Stimulated activated CD4-positive, alpha-beta T cell treated with anti-CD3 and anti-CD28 coated beads, Interleukin-4, amount 100 ng/mL, for 4 hours (primary cell): ENCODE measurements at places on chromosomes 1 and 21.

DNA sequence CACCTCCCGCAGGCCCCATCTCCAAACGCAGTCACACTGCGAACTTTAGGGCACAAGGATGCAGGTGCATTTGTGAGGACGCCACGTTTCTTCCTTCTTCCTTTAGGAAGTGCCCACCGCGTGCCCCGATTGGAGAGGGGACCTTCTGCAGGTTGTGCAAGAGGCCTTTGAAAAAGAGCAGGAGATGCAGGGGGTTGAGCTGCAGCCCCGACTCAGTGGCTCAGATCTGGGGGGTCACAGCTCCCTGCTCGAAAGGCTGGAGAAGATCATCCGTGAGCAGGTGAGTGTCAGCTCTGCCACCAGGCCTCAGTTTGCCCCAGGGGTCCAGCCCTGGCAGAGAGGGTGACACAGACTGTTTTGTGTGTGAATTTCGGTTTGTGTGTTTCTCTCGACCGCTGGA, 31.2 kb upstream of the DIP2A start:
- no peak for DNase-seq

DNA sequence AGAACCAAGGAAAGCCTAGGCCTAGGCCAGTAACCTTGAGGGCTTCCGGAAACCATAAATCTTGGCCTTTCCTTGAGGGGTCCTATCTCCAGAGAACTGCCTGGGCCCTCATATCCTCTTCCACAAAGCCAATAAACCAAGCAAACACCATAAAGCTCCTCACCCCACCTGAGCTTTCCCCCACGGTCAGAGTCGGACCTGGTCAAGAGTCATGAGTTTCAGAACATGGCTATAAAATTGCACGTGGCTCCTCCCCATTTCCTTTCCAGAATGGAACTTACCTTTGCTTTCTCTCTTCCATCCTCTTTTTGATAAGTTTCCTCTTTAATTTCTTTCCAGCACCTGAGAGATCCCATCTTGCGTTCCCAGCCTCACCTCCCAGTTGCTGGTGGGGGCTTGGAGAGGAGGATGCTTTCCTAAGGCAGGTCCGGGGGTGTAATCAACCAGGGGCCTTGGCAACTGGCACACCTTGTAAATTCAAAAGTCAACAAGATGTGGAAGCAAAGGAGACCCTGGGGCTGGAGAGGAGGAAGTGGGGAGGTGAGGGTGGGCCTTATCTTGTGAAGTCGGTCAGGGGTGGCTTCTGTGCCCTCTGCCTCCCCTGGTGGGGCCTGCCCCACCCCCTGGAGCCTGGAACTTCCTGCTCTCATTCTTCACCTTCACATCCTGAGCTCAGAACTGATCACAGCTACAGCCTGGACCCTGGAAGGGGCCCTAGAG, 259.9 kb downstream of the FOXD2 start:
- DNase-seq, result no peak

DNA sequence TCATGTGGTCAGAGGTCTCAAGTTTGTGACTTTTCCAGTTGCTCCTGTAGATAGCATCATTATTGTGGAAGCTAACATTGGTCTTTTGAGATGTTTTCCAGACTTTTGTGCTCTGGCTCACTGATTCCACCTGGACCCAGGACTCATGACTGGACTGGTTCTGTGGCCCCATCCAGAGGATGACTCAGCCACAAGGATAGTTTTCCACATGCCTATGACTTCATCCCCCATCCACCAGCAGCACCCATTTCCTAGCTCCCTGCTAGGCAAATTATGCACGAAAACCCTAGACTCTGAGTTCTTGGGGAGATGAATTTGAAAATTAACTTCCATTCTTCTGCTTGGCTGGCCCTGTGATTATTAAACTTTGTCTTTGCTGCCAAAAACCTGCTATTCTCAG, 949.3 kb downstream of the MRPL39 start:
- no peak for DNase-seq

GRCh38 chr21:17352996-17353655, 159.7 kb upstream of the CXADR start:
- no peak for DNase-seq

DNA sequence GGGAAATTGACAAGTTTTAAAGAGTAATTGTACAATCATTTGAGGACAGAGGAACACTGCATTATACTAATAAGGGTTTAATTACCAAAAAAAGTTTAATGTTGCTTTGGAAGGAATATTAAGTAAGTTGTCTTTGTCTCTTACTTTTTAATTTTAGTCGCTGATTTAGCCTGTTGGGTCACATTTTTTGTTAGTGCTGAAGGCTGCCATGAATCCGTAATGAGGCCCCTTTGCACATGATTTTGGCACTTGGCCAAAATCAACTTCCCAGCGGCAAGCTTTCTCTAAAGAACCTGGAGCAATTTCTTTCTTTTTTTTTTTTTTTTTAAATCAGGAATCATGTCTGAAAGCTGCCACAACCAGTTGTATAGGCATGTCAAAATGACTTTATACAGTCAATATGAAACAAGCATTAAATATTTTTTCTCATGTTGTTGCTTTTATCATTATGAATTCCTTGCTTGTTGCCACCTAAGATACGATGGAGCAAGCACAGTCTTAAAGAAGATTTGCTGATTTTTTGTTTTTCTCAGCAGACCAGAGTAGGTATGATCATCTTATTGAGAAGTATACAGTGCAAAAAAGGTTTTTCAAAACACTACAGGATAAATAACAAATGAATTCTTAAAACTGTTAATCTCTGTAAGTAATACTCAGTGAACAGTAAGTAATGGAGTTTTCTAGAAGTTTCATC, 690.4 kb downstream of the USP25 start:
- DNase-seq, result no peak

DNA sequence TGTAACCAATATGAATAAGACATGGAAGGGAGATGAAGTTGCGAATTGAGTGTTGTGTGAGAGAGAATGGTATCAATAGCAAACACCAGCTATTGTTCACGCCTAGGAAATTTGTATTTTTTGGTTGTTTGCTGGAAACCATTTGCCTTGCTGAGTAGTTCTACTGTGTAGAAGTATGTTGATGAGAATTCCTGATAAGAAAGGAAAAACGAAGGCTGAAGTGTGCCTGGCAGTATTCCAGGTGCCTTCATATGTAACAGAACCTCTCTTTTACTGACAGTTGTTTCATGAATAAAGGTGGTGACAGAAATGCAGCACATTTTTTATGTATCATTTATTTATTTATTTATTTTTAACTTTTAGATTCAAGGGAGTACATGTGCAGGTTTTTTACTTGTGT, 79.5 kb downstream of the SDCCAG8 start:
- DNase-seq, result no peak

DNA sequence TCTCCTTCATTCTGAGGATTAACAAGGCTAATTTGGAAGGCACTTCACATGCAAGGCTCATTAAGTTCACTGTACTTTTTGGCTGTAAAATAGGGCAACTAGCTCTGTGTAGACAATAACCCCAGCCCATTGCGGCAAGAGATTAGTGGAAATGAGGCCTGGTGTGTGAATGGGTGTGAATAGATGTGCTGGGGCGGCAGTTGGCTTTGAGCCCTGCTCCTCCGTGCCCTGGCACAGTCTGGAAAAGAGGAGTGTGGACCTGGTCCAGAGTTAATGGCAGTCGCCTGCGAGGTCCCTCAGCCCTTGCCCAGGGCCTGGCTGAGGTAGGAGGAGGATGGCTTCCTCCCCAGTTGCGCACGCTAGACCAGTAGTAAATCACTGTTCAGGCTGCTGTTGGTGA, 4.8 kb downstream of the KISS1 start:
- DNase-seq, result no peak

GRCh38 chr1:198082576-198082975, 74.2 kb upstream of the NEK7 start:
- no peak for DNase-seq

DNA sequence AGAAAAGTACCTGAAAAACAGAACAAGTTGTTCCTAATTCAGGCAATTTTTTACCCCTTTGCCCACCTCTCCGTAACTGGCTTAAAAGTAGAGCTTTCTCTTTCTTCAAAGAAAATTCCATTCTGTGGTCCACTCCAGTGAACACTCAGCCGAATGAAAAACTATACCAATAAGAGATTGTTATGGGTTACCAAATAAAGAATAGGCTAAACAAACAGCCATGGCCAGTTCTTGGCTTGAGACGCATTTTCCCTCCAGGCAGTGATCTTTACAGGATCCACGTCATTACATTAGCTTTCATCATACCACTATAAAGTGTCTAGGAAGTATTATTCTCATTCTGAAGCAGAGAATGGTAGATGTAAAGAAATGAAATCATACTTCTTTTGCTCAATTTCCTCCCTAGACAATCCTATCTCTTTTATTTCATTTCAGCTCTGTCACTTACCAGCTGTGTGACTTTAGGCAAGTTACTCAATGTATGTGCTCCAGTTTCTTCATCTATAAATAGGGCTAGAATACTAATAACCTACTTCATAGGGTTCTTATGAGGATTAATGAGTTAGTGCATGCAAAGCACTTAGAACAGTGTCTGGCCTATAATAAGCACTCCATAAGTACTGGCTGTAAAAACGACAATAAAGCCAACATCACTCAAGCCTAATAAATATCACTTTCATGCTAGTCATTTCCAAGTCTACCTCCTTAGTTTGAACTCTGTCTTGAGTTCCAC, 26.5 kb upstream of the TRIM45 start:
- no peak for DNase-seq
